Kidney epithelial cell (primary cell): ENCODE measurements at places on chromosomes 5 and 9.

DNA sequence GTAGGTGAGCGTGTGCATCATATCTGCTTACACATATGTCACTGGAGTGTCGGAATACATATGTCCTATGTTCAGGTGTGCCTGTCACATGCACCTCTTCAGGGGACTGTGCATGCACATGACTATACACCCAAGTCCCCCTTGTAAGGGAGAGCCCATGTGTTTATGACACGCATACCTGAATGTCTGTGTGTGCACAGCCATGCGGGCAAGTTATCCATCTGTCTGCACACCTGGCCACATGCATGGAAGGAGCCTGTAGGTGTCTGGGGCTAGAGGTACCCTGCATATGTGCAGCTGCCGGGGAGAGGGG, 622 bp upstream of the RGS14 start:
- DNase-seq, result no peak

DNA sequence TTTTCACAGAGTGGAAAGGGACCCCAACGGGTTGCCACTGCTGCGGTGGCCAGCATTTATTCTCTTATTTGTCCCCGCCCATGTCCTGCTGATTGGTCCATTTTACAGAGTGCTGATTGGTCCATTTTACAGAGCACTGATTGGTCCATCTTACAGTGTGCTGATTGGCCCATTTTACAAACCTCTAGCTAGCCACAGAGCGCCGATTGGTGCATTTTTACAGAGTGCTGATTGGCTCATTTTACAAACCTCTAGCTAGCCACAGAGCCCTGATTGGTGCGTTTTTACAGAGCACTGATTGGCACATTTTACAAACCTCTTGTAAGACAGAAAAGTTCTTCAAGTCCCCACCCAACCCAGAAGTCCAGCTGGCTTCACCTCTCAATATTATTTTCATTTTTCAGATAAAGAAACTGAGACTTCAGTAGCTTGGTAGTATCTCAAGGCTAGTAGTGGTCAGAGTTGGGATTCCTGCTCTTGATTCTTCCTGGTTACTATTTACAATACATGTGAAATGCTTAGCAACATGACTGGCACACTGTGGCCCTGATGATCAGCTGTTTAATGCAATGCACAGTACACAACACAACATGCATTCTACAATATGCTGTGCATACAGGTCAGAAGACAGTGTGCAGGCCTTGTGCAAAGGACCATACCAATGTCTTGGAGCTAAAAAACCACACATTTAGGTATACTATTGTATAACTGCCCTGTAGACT, 63.6 kb upstream of the BOD1 start:
- no peak for DNase-seq

GRCh38 chr5:72036951-72037350, 70.3 kb upstream of the MAP1B start:
- DNase-seq, result no peak

DNA sequence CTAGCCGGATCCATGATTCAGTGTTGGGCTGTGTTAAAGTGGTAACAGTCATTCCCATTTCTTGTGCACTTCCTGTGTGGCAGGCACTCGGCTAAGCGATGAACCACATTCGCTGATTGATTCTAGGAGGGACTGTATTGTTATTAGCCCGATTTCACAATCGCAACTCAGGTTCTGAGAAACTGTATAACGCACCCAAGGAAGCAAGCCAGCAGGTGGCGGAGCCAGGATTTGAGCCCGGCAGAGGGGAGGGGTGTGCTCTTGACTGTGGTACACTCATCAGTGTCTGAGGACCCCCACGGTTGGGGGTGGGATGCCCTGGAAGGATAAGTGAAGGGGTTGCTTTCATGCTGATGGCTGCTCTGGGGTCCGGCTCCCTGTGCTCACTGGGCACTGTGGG, 34.7 kb downstream of the LRSAM1 start:
- no peak for DNase-seq

DNA sequence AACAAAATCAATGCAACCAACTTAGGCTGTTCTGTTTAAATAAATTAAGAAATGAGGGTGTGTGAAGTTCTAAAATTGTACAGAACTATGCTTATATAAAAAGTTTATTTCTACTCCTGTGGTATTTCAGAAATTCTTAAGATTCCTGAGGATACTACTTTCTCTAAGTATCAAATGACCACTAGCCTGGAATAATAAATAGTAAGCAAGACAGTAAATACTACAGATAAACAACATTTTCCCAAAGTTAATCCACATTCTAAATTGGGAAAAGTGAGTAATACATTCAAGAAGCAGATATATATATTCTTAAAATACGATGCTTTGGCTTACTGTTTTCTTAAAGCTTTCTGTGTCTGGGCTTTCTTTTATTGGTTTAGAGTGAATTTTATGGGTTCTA, 29.5 kb downstream of the CCNH start:
- no peak for DNase-seq

GRCh38 chr5:170757182-170757601, 26.3 kb upstream of the GABRP start:
- DNase-seq, result peak; percentile 52
